OCI-LY7 (cell line): ENCODE measurements at places on chromosomes 16 and 17.
A peak's percentile ranks its signal among the peaks of the same experiment; 100 is the strongest.

GRCh38 chr17:81053041-81053970 is 18.4 kb downstream of the BAIAP2 start:
- DNase-seq, result no peak

GRCh38 chr17:49259663-49260010 is 29.1 kb upstream of the PHOSPHO1 start:
- DNase-seq, result no peak

DNA sequence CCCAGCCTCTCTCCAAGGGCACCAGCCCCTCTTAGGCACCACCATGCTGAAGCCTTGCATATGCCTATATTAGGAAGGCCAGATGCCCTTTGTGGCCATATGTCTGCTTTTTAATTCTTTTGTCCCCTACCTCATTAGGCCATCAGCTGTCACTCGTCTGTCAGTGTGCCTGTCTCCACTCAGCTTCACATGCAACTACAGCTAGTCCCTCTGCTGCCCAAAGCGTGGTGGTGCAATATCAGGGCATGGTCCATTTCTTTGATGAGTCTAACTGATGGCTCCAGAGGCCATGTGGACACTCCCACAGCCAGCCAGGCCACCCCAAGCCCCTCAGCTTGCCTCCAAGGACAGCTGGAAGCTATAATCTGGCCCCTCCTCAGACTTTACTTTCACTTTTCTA is 36.3 kb downstream of the MYO18A start:
- peak; percentile 59 for DNase-seq

- DNase-seq, result no peak
Observed at GRCh38 chr17:78322858-78323455, 36.9 kb downstream of the SOCS3 start.

GRCh38 chr16:57708168-57708567 is 13.6 kb downstream of the DRC7 start:
- DNase-seq, result no peak

- no peak for DNase-seq
Observed at GRCh38 chr17:34578656-34579016, 746 bp upstream of the TMEM132E start.
